Upper lobe of right lung (tissue), 1 donor: ENCODE measurements at places on chromosomes 3 and 15.
A peak's percentile ranks its signal among the peaks of the same experiment; 100 is the strongest.

- DNase-seq: no peak
Measured at GRCh38 chr3:68007621-68008226, 353.3 kb upstream of the SUCLG2 start.

GRCh38 chr15:47582233-47582632 lies 135.1 kb upstream of the SEMA6D start:
- no peak for DNase-seq

DNA sequence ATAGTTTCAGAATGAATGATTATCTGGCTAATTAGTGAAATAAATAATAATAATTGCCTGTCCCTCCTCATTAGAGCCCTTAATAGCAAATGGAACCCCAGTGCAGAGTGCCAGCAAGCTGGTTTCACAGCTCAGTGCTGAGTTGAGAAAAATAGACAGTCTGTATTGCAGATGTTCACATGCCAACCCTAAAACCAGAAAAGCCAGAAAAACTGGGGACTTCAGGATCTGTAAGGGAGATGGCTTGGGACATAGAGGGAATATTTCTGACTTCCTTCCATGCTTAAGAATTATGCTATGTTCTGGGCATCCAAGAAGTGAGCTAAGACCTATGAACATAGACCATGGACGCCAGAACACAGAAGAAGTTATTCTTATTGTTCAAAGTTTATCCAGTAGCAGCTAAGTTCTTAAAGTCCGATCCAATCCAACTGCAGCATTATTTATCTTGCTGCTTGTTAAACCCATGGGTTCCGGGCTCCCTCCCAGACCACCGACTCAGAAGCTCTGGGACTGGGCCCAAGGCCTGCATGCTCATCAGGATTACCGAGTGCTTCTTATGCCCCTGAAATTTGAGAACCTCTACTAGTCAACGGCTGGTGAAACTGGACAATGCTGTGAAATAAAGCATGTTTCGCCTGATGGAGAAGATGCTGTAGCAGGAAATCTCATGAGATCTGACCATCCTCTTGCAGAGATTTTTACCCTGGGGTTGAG lies 158.3 kb downstream of the FOXB1 start:
- DNase-seq: no peak

DNA sequence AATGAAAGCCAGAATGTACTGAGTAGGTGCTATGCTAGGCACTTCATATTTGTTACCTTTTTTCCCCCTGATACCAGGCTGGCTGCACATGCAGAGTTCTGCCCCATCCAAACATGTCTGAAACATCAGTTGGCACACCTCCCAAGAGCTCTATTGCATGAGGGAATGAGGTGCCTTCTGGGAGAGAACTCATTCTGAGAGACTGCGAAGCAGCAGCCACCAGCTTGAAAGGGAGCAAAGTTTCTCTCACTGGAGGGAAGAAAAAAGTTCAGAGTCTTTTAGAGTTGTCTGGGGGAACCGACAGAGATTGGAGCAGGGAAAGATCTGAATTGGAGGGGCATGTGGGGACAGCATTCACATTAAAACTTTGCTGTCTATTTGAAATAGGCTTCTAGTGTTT lies 84.1 kb downstream of the AGBL1 start:
- no peak for DNase-seq

DNA sequence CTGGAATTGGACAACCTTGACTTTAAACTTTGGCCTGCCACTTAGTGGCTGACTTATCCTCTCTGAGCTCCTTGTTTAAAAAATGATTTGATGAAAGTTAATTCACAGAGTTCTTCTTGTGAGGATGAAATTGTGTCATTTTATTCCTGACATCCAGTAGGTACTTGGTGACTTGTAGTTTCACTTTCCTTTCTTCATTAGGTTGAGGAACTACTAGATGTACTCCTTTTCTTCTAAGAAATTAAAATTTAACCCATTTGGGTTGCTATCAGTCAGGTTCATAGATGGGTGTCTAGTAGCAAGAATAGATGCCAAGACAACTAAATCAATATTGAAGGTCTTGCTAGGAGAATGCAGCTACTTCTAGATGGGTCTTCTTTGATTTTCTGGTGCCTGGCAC lies 5.2 kb downstream of the NR1D2 start:
- no peak for DNase-seq

DNA sequence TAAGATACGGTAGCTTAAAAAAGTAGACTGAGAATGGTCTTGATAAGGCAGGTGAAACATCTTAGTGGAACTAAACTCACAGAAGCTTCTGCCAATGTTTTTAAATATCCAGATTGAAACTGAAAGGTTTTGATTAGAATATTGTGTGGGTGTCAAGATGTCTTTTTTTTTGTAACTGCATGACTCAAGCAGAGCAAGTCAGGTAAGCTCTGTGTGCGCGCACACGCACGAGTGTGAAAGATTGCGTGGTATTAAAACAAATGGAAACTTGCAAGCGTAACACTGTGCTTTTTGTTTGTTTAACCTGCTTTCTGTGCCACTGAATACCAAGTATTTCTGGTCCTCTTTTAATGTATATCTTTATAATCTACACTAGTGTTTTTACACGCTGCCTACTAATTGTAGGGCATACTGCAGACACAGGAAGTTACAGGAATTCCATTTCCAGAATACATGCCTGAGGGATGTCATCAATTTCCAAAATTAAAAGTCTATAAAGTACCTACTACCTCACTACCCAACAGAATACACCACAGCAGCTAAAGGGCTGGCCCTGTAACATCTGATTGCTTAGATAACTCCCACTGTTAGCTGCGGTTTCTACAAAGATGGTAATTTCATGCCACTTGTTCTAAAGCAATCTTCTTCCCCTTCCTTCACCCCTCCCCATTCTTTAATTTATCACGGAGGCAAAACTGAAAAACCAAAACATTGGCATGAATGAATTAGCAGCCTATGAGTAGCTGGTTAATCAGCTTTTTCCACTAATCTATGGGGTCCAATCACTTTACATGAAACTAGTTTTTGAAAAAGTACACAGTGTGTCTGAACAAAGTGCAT lies 472.8 kb downstream of the SHQ1 start:
- no peak for DNase-seq

GRCh38 chr3:48399387-48400172 lies 27.6 kb downstream of the FBXW12 start:
- DNase-seq: no peak

DNA sequence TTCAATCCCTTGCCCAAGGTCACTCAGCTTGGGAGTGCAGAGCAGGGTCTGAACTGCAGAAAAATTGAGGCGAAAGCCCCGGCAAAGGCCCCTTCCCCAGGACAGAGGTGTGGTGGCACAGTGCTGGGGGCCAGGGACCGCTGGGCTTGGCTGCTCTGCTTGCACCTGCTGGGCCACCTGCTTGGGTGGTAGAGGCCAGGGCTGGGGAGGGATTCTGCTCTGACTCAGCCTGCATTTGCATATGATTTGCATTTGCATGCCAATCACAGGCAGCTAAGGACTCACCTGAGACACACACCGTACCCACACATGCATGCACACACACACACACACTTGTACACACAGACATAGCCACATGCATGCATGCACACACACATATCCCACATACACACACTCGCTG lies 9.9 kb downstream of the GRM2 start:
- no peak for DNase-seq

- DNase-seq: peak; percentile 84
Measured at GRCh38 chr3:52196977-52197376, 983 bp upstream of the ALAS1 start.

DNA sequence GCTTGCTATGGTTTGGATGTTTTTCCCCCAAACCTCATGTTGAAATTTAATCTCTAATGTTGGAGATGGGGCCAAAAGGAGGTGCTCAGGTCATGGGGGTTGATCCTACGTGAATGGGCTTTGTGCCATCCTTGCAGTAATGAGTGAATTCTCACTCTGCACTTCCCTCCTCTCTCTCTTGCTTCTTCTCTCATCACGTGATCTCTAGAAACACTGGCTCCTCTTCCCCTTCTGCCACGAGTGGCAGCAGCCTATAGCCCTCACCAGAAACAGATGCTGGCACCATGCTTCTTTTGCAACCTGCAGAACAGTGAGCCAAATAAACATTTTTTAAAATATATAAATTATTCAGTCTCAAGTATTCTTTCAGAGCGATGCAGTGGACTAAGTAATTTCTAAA lies 13.3 kb upstream of the PLSCR1 start:
- no peak for DNase-seq

- DNase-seq: no peak
Measured at GRCh38 chr3:153442799-153443487, 280.9 kb downstream of the RAP2B start.

DNA sequence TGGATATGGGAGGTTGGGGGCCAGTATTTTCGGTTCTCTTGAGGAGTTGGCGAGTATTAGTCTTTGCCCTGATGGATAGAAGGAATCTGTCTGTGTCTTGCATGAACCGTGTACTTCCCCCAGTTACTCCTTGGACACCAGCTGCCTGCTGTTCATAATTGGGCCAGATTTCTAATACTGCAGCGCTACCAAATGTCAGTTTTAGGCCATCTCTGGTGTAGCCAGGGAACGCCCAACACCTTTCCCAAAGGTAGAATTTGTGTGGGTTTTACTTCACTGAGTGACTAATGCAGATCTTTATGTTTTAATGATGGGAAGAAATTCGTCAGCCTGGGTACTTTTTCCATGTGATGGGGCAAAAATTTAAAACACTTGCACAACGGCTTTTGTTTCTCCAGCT lies 18.4 kb downstream of the FLNB start:
- DNase-seq: no peak

DNA sequence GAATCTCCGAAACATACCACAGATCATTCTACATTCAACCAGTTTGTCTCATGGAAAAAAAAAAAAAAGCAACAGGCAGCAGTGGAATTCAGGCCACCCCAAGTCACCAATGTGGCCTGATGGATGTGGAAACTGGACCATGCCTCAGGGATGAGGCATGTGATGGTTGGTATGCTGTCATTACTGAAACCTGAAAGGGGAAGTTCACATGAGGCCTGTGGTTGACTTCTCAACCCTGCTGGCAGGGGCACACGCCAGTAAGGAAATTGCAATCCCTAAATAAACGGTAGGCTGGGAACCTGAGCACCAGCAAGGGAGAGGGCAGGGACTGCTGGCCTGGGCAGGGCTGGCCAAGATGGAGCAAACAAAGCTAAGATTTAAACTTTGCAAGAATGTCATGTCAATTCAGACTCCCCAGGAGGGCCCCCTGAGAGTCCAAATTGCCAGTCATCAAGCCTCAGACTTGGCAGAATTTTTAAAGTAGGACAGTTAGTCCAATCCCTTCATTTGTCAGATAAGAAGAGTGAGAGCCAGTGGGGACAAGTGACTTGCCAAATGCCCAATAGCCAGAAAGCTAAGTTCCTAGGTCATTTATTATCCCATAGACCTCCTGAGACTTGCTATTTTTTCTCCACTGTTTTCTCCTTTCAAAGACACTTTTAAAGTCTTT lies 310.4 kb downstream of the ERC2 start:
- no peak for DNase-seq

DNA sequence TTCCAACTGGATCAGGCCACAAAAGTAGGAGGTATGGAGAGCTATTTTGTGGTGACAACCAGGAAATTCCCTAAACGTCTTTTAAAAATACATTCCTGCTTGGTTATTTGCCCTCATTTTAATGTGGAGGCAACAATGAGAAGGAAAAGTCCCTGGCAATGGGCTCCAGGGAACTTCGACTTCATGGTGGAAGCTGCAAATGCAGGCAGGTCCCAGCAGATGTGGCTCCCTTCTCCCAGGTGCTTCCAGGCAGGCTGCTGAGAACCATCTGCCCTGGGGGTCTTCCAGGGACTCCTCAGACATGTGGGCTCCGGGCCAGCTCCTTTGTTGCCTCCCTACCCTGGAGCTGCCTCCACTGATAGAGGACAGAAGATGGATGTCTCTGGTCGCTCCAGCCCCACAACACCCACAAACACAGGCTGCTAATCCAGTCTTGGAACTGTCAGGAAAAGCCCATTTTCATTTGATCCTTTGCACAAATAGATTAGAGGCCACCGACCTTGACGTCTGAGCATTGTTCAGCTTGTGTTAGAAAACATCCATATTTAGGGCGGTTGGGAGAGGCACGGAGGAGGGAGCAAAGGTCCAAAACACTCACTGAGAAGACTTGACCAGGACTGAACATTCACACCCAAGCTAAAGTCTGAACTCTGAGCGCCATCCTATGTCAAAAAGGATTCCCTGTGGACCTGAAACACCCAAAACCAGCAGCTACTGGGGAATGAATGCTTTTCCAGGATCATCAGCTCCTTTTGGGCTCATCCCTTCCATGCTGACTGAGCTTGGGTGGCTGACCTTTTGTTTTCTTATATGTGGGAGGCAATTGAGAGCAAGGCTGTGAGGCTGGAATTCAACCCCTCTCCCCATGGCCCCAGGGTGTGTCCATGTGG lies 30.2 kb upstream of the SLCO2A1 start:
- DNase-seq: no peak

- DNase-seq: no peak
Measured at GRCh38 chr3:183515968-183516851, 39.3 kb downstream of the KLHL6 start.

DNA sequence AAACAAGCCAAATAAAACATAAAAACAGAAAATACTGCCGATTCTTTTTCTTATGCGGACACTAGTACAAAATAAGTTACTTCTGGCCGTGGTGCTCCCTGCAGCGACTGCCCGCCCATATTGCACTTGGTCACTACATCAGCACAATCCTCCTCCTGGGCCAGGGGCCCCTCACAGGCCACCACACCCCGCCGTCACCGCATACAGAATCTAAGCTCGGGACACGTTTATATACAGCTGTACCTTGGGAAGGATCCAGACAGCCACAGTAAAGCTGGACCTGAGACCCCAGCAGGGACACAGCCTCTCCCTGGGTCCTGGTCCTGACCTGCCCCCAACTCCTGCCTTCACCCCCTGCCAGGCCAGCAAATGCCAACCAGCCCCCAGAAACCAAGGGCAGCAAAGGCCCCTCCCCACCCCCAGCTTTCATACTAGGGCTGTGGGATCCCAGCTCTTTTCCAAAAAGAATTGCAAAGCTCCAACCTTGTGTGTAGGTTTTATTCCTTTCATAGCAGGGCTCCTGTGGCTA lies 12.9 kb upstream of the DNAJB8 start:
- no peak for DNase-seq

DNA sequence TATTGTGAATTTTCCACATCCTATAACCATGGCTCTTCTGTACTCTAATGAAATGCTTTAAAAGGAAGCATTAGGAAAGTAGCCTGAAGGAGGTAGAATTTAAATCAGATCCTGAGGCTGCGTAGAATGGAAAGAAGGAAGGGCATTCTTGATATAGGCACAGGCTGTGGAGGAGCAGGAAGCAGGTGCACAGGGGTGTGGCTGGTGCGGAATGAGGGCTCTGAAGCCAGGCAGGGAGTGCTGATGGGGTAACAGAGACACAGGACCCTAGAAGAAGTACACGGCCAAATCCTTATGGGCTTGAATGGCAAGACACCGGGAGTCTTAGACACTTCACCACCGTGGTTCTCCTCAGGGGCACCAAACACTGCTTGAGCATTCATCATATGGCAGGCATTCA lies 97.0 kb downstream of the MYLK start:
- DNase-seq: no peak
